ENCODE measurements at places on chromosomes 7 and 10. TPM values are rescaled to one million over a fixed set of nuclear protein-coding genes. Genes with fewer than 3 reads are reported as not detected.
A peak's percentile ranks its signal among the peaks of the same experiment; 100 is the strongest.

- DNase-seq = no peak
These were observed 134.0 kb downstream of the CD36 start for GRCh38 chr7:80772347-80772993.

- peak; percentile 24 for DNase-seq
These were observed 103.0 kb downstream of the MYOF start for GRCh38 chr10:93378997-93379730.

ECHDC3 gene
- total RNA-seq = 2.0 TPM

PRSS1 gene
- total RNA-seq = not detected

DNA sequence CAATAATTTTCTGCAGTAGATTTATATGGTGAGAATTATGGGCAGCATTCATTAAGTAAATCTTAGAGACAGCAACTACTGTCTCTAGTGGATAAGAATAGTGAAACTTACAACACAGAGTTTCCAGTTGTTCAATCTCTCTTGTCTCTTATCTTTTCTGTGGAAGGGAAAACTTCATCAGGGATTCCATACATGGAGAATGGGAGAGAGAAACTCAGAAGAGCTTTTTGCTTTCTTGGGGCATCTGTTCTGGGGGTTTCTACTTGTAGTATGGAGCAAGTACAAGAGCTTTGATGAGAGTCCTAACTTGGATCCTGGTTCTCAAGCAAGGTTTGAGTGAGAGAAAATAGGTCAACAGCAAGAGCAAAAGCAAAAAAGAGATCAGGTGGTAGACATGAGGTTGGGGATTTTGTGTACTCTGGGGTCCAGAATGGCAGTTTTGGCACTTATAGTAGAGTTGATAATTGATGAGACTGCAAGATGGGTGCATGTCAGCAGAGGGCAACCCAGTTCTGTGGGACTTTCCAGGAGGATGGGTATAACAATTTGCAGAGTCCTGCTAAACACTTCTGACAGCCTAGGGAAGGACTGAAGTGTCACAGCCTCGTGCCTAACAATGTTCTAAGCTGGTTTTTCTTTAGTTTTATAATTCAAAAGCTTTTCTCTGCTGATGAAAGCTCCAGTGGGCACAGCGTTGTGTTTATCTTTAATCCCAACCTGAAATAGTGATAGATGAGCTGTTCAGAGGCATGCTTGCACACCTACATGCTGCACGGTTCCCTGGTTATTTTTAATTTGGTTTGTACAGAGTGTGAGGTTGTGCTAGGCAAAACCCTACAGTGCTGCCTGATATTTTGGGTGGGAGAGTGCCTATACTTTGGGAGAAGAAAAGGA is 32.0 kb upstream of the STRIP2 start:
- no peak for DNase-seq

DNA sequence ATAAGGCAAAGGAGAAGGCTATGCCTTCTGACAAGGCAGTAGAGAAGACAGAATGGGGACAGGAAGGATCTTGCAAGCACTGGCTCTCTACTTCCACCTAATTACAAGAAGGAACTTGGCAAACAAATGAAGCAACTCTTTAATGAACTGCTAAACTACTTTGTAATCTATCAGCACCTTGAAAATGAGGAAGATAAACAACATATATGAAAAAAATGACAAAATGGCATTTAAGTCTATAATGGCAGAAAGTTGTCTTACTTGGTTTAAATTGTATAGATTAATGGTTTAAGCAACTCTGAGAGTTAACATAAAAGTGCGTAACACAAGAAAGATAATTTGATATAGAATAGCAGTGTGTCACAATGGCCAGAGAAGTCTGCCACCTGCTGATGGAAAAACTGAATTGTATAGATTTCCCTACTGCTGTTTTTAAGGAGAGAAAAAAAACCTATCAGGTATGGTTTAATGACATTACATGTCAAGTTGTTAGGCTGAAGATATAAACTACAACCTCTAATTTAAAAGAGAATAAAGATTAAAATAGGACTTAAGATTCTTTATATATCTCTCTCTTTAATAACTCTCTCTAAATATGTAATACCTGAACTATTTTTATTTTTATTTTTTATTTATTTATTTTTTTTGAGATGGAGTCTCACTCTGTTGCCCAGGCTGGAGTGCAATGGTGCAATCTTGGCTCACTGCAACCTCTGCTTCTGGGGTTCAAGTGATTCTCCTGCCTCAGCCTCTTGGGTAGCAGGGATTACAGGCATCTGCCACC is 11.8 kb downstream of the NT5C3A start:
- DNase-seq = no peak

ZNF239 gene
- 1.7 TPM for total RNA-seq

- DNase-seq = no peak
These were observed 30.3 kb downstream of the CHAT start for GRCh38 chr10:49644035-49644646.

GRCh38 chr10:48938281-48938680 is 1.4 kb downstream of the LRRC18 start:
- no peak for DNase-seq

- DNase-seq = no peak
These were observed 340.1 kb downstream of the NXPH1 start for GRCh38 chr7:8773518-8773917.

GRCh38 chr10:11381023-11381422 is 230.4 kb downstream of the USP6NL start:
- DNase-seq = no peak

DNA sequence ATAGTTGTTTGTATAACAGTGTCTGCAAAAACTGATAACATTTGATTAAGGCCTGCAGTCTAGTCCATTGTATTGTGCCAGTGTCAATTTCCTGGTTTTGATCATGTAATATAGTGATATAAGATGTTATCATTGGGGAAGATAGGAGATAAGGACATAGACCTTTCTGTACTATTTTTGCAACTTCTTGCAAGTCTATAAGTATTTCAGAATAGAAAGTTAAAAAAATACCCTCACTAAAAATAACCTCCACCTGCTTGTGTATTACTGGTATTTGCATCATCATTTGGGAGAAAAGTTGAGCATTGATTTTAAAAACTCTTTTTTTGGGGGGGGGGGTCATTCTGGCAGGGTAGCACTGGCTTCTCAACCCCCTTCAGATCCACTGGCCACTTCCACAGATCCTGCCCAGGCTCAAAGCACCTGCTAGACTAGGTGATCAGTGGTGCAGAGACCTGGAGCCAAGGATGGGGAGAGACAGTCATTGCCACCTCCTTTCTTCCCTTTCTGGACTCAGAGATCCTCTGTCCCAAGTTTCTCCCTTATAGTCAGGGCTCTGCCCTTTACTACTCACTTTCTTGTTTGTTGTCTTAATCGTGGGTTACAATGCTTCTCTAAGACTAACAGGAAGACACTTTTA is 103.0 kb downstream of the RBM20 start:
- no peak for DNase-seq

All from activated naive CD8-positive, alpha-beta T cell treated with anti-CD3 and anti-CD28 coated beads for 36 hours (primary cell).